ENCODE measurements at places on chromosomes 7 and 10.

DNA sequence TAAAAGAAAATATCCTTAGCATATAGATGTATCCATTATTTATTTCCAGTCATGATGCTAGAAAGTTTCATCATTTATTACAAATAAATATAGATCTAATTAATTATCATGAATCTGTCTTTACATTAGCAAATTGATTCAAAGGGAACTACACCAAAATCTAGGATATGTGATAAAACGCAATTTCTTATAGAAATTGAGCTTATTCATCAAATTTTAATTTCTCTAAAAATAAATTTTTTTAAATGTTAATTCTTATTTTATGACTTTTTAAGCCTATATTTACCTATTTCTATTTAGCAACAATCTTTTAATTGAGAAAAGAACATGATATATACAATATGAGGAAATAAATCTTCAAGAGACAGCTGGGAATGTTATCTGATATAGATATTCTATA, 34.0 kb upstream of the ING3 start:
- DNase-seq: no peak

DNA sequence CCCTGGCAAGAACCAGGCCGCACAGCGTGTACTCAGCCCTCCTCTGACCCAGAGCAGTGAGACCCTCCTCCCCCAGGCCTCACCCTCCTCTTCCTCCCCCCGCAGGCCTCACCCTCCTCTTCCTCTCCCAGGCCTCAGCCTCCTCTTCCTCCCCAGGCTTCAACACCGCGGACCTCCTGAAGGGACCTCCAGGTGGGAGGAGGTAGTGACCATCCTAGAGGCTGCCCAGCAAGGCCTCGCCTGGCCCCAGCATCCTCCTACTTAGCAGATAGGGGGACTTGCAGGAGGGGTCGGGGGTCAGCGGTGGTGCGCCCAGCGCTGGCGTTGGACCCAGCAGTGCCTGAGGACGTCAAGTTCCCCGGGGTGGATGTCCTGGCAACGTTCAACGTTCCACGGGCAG, 270.8 kb downstream of the ELFN1 start:
- no peak for DNase-seq

DNA sequence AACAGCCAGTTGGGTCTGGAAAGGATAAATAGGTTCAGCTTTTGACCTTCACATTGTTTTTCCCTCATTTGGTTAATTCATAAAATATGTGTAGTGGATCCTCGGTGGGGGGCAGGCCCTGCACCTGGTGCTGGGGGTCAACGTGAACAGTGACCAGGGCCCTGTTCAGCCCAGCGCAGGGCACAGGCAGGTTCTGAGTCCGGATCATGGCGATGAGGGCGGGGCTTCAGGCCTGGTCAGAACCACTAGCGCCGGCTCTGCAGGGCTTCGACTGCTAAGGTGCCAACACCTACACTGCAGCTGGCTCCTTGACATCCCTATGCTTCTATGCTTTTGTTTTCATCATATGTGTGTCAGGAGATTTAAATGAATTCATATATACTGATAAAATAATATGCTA, 177.7 kb downstream of the CXCL12 start:
- DNase-seq: no peak

GRCh38 chr7:83410989-83411591, 237.8 kb downstream of the SEMA3E start:
- peak; percentile 64 for DNase-seq

DNA sequence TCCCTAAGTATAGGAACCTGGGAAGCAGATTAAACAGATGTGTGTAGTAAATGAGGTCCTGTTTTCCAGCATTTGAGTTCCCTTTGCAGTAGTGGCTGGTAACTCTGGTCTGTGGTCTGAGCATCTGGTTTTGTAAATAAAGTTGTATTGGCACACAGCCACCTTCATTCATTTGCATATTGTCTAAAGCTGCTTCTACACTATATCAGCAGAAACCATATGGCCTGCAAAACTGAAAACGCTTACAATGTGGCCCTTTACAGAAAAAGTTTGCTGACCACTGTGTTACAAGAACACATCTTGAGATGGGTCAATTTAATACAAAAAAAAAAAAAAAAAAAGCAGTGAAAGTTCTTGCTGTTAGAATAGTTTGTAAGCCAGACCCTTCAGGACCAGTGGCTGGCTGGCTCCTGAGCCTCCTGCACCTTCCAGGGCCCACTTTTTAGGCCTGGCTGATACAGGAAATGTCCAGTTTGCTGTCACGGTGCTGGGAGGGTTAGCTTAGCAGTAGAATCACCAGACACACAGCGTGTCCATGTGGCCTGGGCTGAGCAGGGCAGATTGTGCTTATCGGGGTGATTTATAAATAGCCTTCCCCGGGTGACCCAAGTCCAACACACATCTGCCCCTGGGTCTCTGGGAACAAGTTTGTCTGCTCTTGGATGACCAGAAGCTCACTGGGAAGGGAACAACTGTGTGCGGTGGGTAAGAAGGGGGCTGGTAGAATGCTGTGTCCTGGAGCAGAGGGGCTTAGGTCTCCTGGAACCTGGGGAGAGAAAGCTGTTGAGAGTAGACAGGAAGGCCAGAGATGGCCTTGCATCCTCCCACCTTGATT, 1.4 kb downstream of the C10orf71 start:
- no peak for DNase-seq

- DNase-seq: no peak
These were observed 147.1 kb downstream of the RNF216 start for GRCh38 chr7:5634107-5634950.

DNA sequence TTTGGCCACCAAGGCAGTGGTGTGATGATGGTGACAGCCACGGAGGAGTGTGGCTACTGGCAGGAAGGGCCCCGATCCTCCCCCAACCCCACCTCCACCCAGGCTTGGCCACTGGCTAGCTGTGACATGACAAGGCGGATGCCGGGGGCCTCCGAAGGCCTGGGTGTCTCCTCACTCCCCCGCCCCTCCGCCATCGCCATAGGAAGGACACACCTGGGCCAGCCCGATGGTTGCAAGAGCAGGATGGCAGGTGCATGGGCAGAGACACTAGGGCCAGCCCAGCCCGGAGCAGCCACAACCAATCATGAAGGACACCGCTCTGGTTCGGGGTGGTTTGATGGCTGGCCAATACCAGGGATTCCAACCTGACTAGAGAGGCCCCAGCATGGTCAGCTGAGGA, 81.0 kb downstream of the PTPRN2 start:
- DNase-seq: no peak

All from PC-3 (cell line).